Right renal pelvis (tissue), 4 donors: ENCODE measurements at places on chromosomes 12 and 14. TPM values are rescaled to one million over a fixed set of nuclear protein-coding genes. Genes with fewer than 3 reads are reported as not detected.
A peak's percentile ranks its signal among the peaks of the same experiment; 100 is the strongest.

GPR135 gene
- 3.4 TPM for polyA plus RNA-seq

DNA sequence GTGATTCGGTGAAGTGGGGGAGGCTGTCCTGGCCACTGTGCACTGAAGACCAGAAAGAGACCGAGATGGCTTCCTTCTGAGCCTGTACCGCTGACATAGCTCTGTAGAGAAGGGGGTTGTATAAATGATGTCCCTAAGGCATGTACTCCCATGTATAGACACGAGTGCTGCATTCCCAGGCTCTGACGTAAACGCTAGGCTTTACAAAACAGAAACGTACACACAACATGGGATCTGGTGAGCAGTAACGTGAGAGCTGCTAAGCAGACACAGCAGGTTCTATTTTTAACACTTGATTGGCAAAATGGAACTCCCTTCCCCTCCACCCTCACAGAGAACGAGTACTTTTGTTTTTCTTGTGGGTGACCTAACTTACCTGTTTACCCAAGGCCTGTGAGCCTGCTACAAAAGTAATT is 35.9 kb downstream of the ACADS start:
- DNase-seq: peak; percentile 47

GRCh38 chr12:131832321-131833231 is 4.4 kb downstream of the MMP17 start:
- DNase-seq: no peak

- DNase-seq: no peak
Measured at GRCh38 chr14:68139431-68140075, 320.0 kb downstream of the RAD51B start.

RTL1 gene
- not detected for polyA plus RNA-seq

GRCh38 chr12:77232045-77232444 is 166.7 kb upstream of the E2F7 start:
- no peak for DNase-seq

RAD51B gene
- 11.2 TPM for polyA plus RNA-seq

GRCh38 chr14:72610831-72611200 is 283.1 kb downstream of the DPF3 start:
- no peak for DNase-seq

DNA sequence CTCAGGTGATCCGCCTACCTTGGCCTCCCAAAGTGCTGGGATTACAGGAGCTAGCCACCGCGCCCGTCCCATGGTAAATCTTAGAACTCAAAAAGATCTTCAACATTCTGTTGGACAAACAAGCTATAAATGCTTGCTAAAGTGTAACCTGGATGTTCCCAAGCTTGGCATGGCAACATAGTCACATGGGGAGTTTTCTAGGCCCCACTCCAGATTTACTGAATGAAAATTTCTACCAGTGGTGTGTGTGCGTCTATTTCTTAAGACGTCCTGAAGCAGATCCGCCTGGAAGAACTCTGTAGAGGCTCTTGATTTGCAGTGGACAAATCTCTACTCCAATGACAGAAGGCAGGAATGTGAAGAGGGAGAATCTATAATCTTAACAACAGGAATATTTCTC is 59.9 kb downstream of the ZFYVE21 start:
- no peak for DNase-seq

KLHL33 gene
- polyA plus RNA-seq: 0.48 TPM

RNASE2 gene
- 0.65 TPM for polyA plus RNA-seq

DNA sequence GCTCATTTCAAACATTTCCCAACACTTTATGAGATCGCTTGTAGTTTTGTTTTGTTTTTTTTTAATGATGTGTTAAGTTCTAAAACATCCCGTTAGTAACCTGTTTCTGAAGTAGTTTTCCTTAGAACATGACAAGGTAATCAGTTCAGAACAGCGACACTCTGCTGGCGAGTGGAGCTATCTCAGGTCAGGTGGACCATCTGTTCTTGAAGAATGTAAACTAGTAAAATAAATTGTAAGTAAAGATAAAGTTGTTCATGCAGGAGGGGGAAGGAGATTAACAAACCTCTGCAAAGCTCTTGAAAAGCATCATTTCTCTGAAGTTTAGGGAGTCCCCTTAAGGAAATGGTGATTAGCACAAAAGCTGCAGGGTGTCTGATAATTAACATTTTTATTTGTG is 71.9 kb upstream of the DACT1 start:
- no peak for DNase-seq

SERPINA3 gene
- 0.12 TPM for polyA plus RNA-seq

DNA sequence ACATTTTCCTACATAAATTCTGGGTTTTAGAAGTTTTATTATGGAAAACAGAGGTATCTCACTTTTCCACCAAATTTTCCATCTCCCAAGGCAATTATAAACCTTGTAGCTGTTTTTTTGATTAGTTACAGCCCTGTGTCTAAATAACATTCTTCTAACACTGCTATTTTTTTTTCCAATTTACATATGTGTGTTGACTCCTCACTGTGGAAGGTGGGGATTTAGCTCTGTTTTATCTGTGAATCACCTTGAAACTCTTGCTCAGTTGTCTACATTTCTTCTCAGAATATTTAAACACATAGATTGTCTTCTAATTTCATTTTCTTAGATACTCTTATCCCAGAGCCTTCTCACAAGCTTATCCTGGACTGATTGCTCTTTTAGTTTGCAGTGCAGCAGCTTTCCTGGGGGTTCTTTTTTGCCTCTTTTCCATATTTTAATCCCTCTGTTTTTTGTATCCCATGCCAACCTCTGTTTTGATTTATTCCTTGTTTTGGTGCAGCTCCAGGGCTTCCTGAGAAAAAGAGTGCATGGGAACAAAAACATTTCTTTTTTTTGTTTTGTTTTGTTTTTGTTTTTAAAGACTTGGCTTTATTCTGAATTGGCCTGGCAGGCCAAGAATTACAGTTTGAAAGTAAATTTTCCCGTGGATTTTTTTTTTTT is 36.7 kb downstream of the TBC1D15 start:
- no peak for DNase-seq

AQP2 gene
- polyA plus RNA-seq: 265 TPM

GRCh38 chr12:6635375-6635855 is 344 bp downstream of the LPAR5 start:
- DNase-seq: no peak
